T-cell (primary cell): ENCODE measurements at places on chromosomes 7 and 10.

GRCh38 chr7:32147546-32148268 lies 77.5 kb upstream of the PDE1C start:
- no peak for DNase-seq

DNA sequence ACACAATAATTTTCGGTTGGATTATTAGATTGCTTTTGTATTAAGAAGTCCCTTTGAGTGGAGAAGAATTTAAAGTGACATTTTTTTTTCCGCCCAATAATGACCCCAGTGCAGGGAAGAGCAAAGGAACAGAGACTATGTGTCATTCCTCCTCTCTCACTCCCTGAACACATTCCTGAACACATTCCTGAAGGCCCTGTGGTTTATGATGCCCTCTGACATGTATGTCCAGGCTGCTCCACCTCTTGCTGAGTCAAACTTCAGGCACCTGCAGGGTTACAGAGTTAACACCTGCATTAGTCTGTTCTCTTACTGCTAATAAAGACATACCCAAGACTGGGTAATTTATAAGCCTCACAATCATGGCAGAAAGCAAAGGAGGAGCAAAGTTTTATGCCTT lies 704.0 kb upstream of the LRRN3 start:
- DNase-seq = no peak

GRCh38 chr7:106176414-106177299 lies 64.5 kb upstream of the SYPL1 start:
- DNase-seq = peak; percentile 59

- peak; percentile 75 for DNase-seq
These were observed 8.1 kb downstream of the TASOR2 start for GRCh38 chr10:5692461-5693358.

GRCh38 chr10:120328647-120329046 lies 128.4 kb upstream of the PLPP4 start:
- DNase-seq = no peak

DNA sequence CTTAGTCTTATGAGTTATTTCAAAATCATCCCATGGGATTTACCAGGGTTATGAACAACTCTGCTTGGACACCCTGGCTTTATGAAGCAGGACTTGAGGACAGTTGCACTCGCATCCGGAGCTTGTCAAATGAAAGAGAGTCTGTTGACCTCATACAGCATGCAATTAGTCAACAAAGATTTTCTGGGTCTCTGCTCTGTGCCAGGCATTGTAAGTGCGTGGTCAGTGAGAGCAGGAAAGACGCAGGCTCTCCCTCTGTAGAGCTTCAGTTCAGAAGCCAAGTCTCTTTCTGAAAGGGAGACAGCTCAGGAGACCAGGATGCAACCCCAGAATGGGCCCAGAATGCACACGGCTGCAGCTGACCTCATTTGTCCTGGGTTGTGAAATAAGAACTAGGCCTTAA lies 45.5 kb upstream of the DMBT1 start:
- DNase-seq = no peak

DNA sequence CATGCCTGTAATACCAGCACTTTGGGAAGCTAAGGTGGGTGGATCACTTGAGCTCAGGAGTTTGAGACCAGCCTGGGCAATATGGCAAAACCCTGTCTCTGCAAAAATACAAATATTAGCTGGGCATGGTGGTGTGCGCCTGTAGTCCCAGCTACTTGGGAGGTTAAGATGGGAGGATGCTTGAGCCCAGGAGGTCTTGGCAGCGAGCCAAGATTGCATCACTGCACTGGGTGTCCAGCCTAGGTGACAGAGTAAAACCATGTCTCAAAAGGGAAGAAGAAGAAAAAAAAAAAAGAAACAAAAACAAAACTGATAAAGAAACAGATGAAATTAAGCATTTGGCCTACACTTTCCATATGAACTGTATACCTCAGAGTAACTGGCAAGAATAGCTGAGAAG lies 319.2 kb downstream of the PARD3 start:
- DNase-seq = no peak

DNA sequence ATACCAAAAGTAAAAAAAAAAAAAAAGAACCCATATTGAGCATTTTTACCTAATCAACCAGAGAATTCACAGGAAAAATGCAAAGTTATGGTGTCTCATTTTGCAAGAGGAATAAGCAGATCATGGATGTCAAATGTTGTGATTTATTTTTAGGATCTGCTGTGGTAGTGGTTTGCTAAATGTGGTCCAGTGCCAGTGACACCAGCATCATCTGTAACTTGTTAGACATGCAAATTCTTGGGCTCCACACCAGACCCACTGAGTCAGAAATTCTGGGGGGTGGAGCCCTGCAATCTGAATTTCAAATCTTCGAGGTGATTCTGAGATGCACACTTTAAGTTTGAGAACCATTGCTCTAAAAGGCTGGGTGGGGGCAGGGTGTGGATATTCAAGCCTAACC lies 30.1 kb upstream of the ZEB1 start:
- DNase-seq = no peak

GRCh38 chr10:21702633-21703111 lies 168.6 kb downstream of the MLLT10 start:
- no peak for DNase-seq

- no peak for DNase-seq
These were observed 217.8 kb upstream of the FRMD4A start for GRCh38 chr10:14548474-14548873.

DNA sequence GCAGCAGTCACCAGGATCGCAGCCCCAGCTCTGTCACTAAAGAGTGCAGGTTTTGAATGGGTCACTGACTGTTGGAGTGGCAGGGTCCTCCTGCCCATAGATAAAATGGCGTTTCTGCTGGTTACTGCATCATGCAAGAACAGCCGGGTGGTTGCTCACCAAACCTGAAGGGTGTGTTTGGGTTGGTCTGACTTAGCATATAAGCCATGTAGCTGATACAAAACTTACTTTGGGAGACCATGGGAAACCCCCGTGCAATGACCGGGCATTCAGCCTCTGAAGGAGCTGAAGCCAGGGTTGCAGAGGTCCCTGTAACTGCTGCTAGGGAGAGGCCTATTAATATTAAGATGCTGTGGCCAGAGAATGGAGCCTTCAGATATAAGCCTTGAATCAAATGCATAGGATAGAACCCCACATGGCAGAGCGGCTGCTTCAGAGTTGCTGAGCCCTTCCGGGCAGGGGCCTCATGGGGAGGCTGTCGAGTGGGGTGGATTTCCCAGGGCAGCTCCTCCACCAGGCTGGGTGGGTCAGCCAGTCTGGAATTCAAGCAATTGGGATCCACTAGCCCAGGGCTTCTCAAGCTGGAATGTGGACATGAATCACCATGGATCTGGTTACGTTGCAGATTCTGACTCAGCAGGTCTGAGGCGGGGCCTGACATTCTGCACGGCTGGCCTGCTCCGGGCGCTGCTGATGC lies 70.9 kb upstream of the CTBP2 start:
- DNase-seq = no peak

- DNase-seq = no peak
These were observed 249.8 kb downstream of the ARHGAP12 start for GRCh38 chr10:31678575-31679516.

DNA sequence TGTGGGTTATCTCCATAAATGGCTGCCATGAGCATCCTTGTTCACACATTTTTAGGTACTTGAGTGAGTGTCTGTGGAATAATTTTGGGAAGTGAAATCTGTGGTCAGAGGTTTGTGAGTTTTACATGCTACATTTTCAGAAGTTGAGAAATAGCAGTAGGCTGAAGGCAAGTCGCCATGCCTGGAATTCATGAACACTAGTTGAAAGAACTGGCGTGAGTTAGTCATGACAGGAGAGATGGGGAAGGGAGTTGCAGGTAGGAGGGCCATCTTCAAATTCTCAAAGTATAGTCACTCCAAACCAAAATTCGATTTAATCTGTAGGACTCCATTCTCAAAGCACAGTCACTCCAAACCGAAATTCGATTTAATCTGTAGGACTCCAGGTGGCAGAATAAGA lies 89.6 kb downstream of the EGFR start:
- DNase-seq = no peak

DNA sequence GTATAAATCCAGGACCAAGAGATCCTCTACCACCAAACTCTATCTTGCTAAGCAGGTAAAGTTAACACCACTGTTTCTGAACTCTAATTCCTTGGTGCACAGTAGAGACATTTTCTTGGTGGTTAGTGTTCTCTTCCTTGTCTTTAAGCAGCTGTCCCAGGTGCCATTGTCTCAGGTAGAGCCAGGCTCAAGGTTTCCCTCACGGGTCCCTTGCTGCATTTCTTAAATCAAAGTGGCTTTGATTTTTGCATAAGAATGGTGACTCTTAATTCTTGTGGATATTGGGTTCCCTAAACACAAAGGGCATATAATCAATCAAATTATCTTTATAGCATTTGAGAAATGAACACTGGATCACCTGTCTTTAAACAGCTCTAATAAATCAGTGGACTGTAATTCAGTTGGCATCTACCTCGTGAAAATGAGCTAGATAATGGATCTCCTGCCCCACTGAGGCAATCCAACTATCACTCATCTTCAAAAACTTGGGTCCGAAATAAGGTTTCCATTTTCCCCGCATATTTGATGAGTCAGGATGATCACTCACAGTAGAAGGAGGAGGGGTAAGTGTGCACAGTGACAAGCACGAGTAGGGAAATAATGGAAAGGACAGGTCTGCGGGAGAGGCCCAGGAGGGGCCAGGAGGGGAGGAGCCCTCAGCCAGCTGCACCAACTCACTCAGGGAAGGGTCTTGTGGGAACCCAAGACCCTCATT lies 2.4 kb downstream of the ABCC2 start:
- DNase-seq = no peak

GRCh38 chr10:72730479-72730878 lies 38.5 kb downstream of the MCU start:
- no peak for DNase-seq

- no peak for DNase-seq
These were observed 139.7 kb downstream of the ADCY1 start for GRCh38 chr7:45713669-45714520.

- DNase-seq = no peak
These were observed 150.1 kb upstream of the TMEM72 start for GRCh38 chr10:44761076-44761475.

DNA sequence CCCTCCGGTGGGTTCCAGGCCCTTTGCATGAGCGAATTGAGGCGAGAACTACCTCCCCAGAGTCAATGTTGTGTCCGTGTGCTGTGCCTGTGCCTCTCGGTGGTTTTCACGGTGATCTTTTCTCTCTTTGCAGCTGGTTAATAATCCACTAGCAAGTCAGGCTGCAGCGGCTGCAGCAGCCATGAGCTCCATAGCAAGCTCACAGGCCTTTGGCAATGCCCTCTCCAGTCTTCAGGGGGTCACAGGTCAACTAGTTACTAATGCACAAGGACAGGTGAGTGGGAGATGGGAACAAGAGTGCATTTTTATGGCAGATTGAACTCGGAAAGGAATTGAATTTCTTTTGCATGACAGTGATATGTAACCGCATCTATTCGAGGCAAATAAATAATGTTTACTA lies 159.7 kb upstream of the YAE1 start:
- no peak for DNase-seq

DNA sequence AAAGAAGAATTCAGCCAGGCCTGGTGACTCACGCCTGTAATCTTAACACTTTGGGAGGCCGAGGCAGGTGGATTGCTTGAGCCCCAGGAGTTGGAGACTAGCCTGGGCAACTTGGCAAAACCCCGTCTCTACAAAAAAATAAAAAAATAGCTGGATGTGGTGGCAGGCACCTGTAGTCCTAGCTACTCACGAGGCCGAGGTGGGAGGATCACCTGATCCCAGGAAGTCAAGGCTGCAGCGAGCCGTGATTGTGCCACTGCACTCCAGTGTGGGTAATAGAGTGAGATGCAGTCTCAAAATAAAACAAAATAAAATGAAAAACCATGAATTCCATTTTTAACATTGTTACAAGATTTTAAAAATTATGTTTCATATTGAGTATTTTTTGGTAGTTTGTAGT lies 988.9 kb upstream of the ZNF722 start:
- no peak for DNase-seq

GRCh38 chr10:6145166-6145987 lies 56.5 kb downstream of the RBM17 start:
- no peak for DNase-seq

- DNase-seq = no peak
These were observed 30.9 kb upstream of the MAT1A start for GRCh38 chr10:80320377-80320776.

GRCh38 chr10:121683816-121684215 lies 85.6 kb upstream of the FGFR2 start:
- DNase-seq = no peak

GRCh38 chr7:150453181-150453580 lies 2.8 kb downstream of the GIMAP8 start:
- no peak for DNase-seq

- no peak for DNase-seq
These were observed 58.6 kb upstream of the COL13A1 start for GRCh38 chr10:69742928-69743602.

DNA sequence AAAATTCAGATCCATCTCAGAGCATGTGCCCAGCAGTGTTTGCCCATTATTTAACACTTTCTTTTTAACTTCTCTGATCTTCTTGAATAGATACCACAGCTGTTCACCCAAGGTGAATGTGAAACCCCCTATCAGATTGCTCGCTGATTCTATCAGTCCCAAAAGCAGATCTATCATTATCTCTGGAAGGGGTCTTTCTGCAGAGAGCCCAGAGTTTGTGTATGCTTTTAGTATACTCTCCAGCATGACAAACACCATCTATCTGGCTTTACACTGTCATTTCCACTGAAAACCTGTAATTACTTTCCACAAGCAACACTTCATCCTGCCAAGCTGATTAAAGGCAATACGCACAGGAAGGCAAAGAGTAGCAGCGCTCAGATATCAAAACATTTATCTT lies 168.2 kb downstream of the CACNA2D1 start:
- DNase-seq = no peak

- DNase-seq = no peak
These were observed 63.0 kb downstream of the GRID1 start for GRCh38 chr10:86303626-86304025.

GRCh38 chr10:121081306-121081705 lies 230.1 kb downstream of the WDR11 start:
- DNase-seq = no peak

GRCh38 chr7:40733578-40733977 lies 598.8 kb downstream of the SUGCT start:
- no peak for DNase-seq

DNA sequence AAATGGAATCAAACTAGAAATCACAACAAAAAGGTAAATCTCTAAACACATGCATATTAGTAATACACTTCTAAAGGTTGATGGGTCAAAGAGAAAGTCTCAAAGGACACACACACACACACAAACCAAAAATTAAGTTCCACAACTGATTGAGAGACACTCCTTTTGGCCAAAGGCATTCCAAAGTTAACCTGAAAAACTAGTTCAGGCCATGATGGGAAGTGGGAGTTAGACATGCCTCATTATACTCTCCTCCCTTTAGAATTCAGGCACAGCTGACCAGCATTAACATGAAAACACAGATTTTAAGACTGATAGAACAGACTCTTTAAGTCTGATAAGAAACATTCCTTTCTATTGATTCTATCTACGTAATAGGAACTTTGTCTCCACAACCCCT lies 332.4 kb upstream of the IGFBP3 start:
- no peak for DNase-seq

- no peak for DNase-seq
These were observed 88.6 kb downstream of the MPP7 start for GRCh38 chr10:28214219-28214618.
